ENCODE measurements at places on chromosomes 16 and 17.
A peak's percentile ranks its signal among the peaks of the same experiment; 100 is the strongest.

GRCh38 chr17:29246628-29247027, at the start of gene CRYBA1:
CRYBA1 (plus strand) TSS chr17:29246859; CDS start chr17:29246864, 5 bp downstream.
- no peak for DNase-seq

DNA sequence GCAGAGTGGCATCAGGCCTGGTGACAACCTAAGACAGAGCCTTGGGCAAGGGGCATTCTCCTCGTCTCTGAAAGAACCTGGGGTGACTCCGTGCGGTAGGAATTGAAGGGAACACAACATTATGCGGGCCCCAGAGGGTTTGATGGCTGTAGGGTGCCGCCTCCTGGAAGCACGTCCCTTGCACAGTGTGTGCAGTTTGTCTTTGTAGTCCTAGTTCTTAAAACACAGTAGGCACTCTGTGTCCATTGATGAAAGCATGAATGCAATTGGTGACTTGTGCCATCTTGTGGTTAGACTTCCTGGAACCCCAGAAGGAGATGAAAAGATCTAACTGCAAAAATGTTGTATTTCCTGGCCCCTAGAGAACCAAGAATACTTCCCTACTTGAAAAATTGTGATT, 279.8 kb downstream of the UTP18 start:
- no peak for DNase-seq

GRCh38 chr17:22492331-22492730, 800.0 kb downstream of the KCNJ18 start:
- no peak for DNase-seq

- DNase-seq: peak; percentile 45
Measured at GRCh38 chr16:17578981-17579874, 108.5 kb upstream of the XYLT1 start.

DNA sequence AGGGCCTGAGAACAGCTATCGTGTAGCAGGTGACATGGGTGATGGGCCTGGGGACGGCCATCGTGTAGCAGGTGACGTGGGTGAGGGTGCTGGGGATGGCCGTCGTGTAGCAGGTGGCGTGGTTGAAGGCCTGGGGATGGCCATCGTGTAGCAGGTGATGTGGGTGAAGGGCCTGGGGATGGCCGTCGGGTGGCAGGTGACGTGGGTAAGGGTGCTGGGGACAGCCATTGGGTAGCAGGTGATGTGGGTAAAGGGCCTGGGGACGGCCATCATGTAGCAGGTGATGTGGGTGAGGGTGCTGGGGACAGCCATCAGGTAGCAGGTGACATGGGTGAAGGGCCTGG, 15.5 kb downstream of the TPSD1 start:
- DNase-seq: no peak

DNA sequence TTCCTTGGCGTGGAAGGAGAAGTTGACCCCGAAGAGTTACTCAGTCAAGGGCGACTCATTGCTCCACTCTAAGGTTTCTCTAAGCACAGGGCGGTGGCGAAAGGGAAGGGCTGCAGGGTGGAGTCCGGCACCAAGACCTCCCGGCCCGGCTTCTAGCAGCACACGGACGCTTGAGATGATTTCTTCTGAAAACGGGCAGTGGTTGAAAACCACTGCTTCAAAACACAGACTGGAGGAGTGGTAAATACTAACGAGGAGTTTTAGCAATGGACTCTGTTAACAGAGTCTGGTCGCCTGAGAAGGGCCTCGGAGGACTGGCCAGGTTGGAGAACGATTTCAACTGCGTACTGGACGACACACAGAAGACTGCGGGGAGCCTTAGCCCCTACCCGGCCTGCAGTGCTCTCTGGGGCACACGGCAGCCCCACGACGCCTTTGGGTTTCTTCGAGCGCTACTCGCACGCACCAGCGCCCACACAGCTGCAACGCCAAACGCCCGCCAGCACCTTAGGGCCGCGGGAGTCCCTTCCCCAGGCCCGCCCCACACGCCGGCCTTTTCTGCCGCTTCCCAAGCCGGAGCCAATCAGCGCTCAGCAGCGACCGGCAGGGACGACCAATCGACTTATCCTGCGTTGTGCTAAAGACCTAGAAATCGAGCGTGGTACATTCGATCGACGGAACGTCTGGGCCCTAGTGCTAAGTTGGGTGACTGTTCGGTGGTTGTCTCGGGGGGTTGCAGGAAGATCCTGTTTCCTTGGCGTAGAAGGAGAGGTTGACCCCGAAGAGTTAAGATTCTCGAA, 14.4 kb upstream of the CA4 start:
- peak; percentile 70 for DNase-seq

DNA sequence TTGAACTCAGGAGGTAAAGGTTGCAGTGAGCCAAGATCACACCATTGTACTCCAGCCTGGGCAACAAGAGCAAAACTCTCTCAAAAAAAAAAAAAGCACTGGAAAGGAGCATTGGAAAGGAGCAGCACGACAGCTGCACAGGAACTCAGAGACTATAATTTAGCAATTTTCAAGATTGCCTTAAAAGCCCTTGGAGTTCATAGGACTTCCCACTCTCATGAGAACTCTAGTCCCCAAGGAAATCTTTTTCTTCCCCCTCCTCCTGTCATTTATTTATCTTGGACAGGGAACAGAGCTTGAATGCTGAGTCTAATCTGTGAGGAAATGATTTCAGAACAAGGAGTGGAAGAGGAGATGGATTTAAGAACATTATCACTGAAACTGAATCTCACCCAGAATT, 69.0 kb downstream of the PLXDC1 start:
- no peak for DNase-seq

DNA sequence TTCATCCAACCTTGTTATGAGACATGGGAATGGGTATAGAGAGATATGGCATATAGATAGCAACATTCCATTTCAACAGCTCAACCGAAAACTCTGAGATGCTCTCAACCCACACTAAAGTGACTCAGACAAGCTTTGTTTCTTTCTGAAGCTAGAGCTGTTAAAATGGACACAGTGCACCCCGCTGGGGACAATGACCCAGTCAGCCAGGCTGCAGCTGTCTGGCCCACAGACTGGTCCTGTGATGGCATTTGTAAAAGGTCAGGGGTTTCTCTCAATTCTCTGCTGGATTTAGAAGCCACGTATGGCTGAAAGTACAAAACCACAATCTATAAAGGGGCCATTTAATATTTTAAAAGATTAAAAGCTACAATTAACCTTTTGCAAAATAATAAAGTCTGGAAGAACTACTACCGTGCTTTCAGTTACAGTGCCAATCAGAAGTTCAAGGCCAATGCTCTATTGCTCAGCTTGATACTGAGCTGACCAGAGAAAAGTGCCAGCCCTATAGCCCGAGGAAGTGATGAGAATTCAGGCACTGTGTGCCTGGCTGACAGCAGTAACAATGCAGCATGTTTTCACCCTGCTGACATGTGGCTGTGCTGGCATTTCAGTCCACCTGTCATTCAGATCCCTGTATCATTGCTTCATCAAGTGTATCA, 60.2 kb downstream of the TEX2 start:
- DNase-seq: no peak

DNA sequence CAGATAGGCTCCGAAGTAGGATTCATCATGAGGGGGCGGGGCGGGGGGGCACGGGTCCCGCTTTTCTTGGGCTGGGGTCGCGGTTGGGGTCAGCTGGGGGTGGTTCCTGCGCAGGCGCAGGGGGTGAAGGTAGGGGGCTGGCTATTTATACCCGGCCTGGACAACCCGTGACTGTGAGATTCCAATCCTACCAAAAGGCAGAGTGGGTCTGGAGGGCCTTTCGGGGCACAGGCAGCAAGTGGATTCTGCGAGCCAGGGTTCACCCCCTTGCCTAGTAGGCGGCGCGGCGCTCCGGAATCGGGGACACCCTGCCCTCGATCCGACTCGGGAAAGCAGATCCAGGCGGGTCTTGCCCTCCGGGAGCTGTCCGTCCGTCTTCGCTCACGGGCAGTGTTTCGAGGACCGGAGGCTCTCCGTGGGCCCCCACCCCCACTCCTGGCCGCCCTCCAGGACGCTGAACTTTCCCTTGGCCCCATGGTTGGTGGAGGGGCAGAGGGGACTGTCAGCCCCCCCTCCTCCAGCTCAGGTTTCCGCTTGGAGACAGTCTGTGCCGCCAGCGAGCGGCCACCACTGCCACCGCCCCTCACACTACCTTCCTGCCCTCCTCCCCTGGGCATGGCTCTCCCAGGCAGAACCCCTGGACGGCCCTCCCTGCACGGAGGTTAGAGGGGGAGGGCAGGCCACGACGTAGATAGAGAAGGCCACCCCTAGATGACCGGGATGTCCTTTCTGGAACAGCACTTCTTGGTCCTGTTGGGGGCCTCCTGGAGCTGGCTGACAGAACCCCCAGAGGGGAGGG, 634 bp downstream of the SLC2A4 start:
- no peak for DNase-seq

DNA sequence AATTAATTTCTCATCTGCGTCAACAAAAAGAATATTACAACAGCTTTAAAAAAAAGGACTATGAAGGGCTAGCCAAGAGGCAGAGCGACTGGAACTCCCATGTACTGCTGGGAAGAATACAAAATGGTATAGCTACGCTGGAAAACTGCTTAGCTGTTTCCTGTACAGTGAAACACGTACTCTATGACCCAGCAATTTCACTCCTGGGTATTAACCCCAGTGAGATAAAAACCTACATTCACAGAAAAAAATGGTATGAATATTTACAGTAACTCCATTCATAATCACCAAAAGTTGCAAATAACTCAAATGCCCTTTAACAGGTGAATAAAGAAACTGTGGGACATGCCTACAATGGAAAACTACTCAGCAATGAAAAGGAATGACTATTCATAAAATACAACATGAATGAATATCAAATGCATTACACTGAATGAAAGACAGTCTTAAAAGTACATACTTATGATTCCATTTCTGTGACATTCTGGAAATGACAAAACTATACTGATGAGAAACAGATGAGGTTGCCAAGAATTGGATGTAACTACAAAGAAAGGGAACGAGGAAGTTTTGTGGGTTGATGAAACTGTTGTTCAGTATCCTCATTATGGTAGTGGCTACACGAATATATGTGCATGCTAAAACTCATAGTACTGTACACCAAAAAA, 27.6 kb downstream of the CMTM4 start:
- no peak for DNase-seq

DNA sequence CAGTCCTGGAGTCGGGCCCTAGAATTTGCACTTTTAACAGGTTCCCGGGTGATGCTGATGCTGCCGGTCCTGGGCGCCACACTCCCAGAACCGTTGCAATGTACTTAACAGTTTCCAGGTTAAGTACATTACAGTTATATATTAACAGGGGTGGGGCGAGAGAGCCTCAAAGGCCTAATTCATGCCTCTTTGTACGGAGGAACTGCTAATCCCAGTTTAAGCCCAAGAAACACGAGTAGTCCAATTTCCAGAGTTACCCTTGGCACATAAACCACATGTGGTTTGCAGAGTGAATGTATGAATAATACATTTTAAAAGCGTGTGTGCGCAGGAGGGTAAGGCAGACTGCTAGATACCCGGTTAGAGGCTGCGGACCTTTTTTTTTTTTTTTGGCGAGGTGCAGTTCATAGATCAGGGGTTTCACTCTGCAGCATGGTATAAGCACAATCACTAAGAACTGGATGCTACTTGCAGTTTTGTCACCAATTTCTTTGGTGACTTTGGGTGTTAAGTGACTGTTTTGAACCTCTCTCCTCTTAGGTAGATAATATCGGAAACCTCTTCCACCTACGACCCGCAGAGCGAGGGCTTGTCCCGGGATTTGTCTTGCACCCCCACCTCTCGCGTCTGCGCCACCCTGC, 713 bp downstream of the COX11 start:
- DNase-seq: no peak

GRCh38 chr16:86798247-86799041, 220.1 kb downstream of the FOXL1 start:
- DNase-seq: no peak

- DNase-seq: no peak
Measured at GRCh38 chr17:4934173-4934979, 2.3 kb downstream of the GP1BA start.

GRCh38 chr17:40105861-40106759, 5.7 kb upstream of the NR1D1 start:
- DNase-seq: no peak

DNA sequence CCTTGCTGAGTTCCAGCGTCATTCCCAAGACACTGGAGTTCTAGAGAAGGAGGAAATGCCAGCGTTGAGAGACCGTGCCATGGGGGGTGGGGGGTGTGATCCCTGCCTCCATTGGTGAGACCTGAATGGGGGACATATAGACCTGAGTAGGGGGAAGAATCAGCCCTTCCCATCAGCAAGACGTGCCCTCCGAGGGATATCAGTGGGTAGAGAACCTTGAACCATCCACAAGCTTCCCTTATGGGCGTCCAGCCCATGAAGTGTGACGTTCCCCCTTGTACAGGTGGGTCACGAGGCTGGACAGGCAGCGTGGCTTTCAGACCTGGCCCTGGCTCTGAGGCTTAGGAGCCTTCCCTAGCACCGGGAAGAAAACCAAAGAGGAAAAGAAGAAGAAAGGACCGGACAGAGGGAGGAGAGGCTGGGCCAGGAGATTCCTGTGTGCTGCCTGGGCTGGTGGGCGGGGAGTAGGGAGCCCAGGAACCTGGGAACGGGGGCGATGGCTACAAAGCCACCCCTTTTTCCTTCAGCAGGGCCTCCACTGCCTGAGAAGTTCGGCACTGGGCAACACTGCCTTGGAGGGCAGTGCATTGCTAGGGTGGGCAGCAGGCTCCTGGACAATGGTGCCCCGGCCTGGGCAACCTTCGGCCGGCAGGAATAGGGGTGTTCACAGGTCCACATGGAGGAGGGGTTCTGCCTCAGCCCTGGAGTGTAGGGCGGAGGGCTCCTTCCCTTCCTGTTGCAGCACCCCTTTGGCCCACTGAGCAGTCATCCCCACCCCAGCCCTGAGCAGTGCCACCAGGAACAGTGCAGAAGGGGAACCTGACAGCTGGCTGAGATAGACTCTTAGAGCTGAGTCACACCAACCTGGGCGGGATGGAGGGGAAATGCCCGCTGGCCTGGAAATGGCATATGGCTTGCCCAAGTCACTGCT, 7.2 kb downstream of the RAB11FIP4 start:
- DNase-seq: no peak

DNA sequence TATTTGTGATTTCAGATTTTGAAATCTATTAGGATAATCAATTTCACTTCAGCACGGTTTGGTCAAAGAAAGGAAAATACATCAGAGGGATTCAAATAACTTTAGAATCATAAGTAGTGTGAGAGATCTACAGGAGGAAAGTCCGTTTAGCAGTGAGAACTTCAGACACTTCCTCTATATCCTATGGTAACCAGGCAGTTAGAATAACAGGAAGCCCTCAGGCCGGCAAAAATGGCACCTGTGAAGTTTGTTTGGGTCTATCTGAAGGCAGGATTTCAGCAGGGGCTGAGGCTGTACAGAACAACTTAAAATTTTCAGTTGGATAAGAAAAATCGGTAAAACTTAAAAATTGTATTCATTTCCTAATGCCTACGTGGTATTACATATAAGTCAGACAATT, 24.9 kb downstream of the KCNJ16 start:
- no peak for DNase-seq

GRCh38 chr16:53183442-53183841, 128.7 kb downstream of the CHD9 start:
- DNase-seq: no peak

GRCh38 chr17:66963521-66963908, 992 bp upstream of the CACNG4 start:
- no peak for DNase-seq

Data from activated CD4-positive, alpha-beta T cell treated with anti-CD3 and anti-CD28 coated beads, Interleukin-2, amount 50 U/mL, for 1 hour (primary cell).